Neural crest cell (in vitro differentiated cells): ENCODE measurements at places on chromosomes 1 and 21. TPM values are rescaled to one million over a fixed set of nuclear protein-coding genes. Genes with fewer than 3 reads are reported as not detected.

- no peak overlapping the region for H3K27ac ChIP-seq
- no peak for DNase-seq
- H3K27me3 ChIP-seq, result no peaks in the 10 kb centered on the region
- H3K36me3 ChIP-seq, result peaks cover 34% of the 10 kb centered on the region
- no peak overlapping the region for H3K4me3 ChIP-seq
- peaks cover 4% of the 10 kb centered on the region for H3K4me1 ChIP-seq
Observed at GRCh38 chr1:48753293-48753692, 23.4 kb downstream of the BEND5 start.

Gene PRR9
- total RNA-seq, result not detected in 2 replicates

DNA sequence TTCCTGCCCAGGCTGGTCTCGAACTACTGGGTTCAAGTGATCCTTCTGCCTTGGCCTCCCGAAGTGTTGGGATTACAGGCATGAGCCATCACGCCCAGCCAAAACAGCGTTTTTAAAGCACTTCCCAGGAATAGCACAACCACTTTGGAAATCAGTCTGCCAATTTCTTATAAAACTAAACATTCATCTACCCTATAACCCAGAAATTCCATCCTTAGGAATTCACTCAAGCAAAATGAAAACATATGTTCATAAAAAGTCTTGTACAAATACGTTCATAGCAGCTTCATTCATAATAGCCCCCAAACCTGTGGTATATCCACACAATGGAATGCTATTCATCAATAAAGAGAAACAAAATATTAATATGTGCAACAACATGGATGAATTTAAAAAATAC, 36.1 kb downstream of the PHC2 start:
- H3K27me3 ChIP-seq, result no peaks in the 10 kb centered on the region
- no peak overlapping the region for H3K27ac ChIP-seq
- H3K36me3 ChIP-seq, result no peaks in the 10 kb centered on the region
- no peak for DNase-seq

- H3K27me3 ChIP-seq, result no peaks in the 10 kb centered on the region
- no peak overlapping the region for H3K27ac ChIP-seq
- H3K36me3 ChIP-seq, result no peaks in the 10 kb centered on the region
- peaks cover 32% of the 10 kb centered on the region for H3K4me1 ChIP-seq
- no peak overlapping the region for H3K4me3 ChIP-seq
- no peak for DNase-seq
Observed at GRCh38 chr1:31751822-31752241, 12.3 kb downstream of the ADGRB2 start.

DNA sequence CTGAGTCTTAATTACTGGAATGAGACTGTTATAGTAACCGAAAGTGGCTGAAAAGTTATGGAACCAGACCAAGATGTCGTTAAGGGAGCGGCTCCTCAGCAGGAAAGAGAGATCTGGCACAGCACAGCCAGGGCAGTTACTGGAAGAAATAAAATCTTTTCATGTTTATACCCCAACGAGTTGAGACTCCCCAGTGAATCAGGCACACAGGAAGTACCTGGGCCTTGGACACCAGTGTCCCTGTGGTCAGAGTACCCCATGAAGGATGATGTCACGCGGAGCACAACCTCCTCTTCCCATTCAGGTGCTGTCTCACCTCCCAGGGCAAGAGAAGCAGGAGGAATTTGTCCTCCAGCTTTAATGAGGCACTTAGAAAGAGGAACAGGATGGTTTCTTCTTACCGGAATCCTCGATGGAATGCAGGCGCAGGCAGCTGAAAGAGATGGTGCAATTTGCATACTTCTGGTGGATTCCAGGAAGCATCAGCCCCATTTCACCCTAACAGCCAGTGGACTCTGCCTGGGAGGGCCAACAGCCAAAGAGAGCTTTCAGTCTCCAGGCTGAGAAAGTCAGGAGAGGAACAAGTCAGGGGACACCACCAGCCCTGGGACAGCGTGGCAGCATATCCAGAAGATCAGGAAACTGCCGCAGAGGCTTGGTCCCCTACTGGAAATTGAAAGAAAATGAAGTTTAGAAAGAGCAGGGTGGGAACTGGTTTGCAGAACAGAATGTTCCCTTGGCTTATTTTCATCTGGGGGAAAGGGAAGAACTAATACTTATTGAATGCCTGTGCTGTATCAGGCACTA, 35.9 kb upstream of the CTTNBP2NL start:
- H3K27ac ChIP-seq, result no peak overlapping the region
- H3K4me3 ChIP-seq, result no peak overlapping the region
- DNase-seq, result no peak
- no peaks in the 10 kb centered on the region for H3K4me1 ChIP-seq
- peaks cover 44% of the 10 kb centered on the region for H3K27me3 ChIP-seq
